Activated CD4-positive, alpha-beta T cell treated with anti-CD3 and anti-CD28 coated beads, Interleukin-2, amount 50 U/mL, for 24 hours (primary cell): ENCODE measurements at places on chromosomes 5 and 9.

GRCh38 chr9:128940271-128940921 is 7.0 kb downstream of the DOLK start:
- DNase-seq: no peak

- no peak for DNase-seq
These were observed 2015.9 kb upstream of the CDH9 start for GRCh38 chr5:29054282-29054681.

- no peak for DNase-seq
These were observed 209.3 kb downstream of the ROR2 start for GRCh38 chr9:91740701-91741100.

- DNase-seq: no peak
These were observed 201.3 kb downstream of the FANCC start for GRCh38 chr9:95116002-95116807.

GRCh38 chr5:134609232-134609851 is 23.3 kb downstream of the SAR1B start:
- DNase-seq: no peak
